ENCODE measurements at places on chromosomes 4 and X.

- DNase-seq: no peak
Observed at GRCh38 chr4:105369988-105370387, 103.9 kb downstream of the PPA2 start.

DNA sequence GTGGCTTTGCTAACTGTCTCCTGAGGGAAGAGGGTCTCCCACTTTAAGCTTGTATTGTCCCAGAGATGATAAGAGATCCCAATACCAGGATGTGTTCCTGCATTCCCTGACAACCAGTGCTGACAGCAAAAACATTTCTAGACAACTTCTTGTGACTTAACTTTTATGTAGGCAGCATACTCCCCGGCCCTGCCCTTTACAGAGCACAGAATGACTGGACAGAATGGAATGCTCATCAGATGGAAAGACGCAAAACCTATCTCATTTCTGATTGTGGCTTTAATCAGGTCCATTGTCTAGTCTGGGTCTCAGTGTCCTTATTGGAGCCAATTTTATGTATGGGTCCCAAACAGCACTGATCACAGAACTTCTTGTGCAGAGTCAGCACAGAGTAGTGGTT, 18.2 kb upstream of the PLAC1 start:
- no peak for DNase-seq

GRCh38 chr4:47713129-47713834, 124.6 kb downstream of the CORIN start:
- DNase-seq: no peak

- no peak for DNase-seq
Observed at GRCh38 chrX:31397119-31397518, 325.3 kb upstream of the FTHL17 start.

GRCh38 chrX:14964500-14964899, 91.3 kb downstream of the MOSPD2 start:
- no peak for DNase-seq

- DNase-seq: no peak
Observed at GRCh38 chr4:94484818-94485217, 33.1 kb downstream of the PDLIM5 start.

GRCh38 chr4:6401797-6402196, 70.6 kb downstream of the PPP2R2C start:
- no peak for DNase-seq

GRCh38 chrX:83771664-83772063, 89.3 kb upstream of the CYLC1 start:
- no peak for DNase-seq

DNA sequence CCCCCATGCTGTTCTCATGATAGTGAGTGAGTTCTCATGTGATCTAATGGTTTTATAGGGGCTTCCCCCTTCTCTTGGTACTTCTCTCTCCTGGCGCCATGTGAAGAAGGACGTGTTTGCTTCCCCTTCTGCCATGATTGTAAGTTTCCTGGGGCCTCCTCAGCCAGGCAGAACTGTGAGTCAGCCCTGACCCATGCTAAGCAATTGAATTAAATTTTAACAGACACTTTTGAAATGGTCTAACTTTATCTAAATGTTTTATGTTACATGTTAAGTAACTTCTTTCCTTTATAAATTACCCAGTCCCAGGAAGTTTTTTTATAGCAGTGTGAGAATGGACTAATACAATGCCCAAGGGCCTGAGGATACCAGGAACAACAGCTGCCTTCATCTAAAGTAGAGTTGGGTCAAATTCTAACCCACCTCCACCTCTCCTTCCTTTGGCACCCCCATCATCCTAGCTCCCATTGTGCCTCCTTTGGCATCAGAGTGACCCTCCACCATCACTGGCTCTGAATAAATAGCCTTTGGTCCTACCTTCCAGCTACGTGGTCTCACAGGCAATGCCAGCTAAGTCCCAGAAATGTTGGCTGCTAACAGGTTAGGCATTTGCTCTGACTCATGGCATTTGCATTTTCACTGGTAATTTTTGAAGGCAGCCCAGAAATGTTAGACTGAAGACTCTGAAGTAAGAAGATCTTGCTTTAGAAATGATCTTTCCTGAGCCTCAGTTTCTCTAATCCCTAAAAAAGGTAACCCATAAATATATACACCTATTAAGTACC, 182.1 kb downstream of the MOSPD2 start:
- no peak for DNase-seq

DNA sequence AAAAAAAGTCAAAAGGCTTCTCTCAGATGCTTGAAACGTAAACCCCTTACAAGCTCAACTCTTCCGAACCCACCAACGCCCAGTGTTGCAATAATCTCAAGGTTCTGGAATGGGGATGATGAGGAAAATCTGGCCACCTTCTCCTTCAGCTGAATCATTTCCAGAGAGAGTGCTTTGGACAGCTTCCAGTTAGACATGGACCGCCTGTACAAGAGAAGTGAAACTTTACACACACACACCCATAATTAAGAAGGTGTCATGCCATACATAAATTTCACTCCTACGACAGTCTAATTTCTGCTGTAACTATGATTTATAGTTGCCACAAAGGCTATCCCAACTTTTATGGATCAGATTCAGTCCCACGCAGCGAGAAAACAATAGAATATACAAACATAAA, 72.3 kb downstream of the PRKG2 start:
- no peak for DNase-seq

- no peak for DNase-seq
Observed at GRCh38 chrX:46841346-46841745, 4.5 kb downstream of the RP2 start.

- no peak for DNase-seq
Observed at GRCh38 chr4:153018031-153018430, 81.9 kb downstream of the FHDC1 start.

GRCh38 chr4:106497271-106497670, 128.7 kb upstream of the GIMD1 start:
- no peak for DNase-seq

DNA sequence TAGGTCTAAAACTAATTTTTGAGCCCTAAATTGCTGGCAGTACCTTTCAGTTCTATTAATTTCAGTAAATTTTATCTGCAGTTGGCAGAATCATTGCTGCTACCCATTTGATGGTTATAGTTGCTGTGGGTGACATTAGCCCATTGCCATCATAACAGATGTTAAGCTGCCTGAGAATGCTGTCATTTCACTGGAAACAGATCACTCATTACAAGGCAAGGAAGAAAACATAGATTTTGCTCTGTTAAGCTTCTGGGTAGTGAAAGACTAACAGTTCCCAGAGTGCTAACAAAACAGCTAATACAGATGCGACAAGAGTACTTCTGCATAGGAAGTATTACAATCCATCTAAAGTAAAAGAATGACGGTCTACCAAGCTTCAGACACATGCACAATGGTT, 213.2 kb downstream of the SPANXN3 start:
- DNase-seq: no peak

- no peak for DNase-seq
Observed at GRCh38 chrX:152905081-152905420, 7.2 kb downstream of the ZNF185 start.

GRCh38 chrX:6187256-6187655, 41.4 kb downstream of the NLGN4X start:
- DNase-seq: no peak

DNA sequence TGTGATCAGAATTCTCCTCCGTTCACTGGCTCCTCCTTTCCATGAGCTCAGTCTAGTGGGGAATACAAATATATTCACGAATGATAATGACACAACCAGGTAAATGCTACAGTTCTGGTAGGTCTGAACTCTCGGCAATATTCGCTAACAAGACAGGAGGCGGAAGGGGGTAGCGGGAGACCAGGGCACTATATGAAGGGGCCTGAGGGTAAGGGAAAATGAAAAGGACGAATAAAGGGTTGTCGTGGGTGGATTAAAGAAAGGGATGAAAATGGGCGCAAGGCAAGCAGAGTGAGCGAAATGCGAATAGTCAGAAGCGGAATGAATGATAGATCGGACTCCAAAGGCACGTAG, 743 bp downstream of the NKAP start:
- no peak for DNase-seq

- DNase-seq: no peak
Observed at GRCh38 chrX:20267607-20267930, 860 bp upstream of the RPS6KA3 start.
